ENCODE measurements at places on chromosomes 12 and 14.

DNA sequence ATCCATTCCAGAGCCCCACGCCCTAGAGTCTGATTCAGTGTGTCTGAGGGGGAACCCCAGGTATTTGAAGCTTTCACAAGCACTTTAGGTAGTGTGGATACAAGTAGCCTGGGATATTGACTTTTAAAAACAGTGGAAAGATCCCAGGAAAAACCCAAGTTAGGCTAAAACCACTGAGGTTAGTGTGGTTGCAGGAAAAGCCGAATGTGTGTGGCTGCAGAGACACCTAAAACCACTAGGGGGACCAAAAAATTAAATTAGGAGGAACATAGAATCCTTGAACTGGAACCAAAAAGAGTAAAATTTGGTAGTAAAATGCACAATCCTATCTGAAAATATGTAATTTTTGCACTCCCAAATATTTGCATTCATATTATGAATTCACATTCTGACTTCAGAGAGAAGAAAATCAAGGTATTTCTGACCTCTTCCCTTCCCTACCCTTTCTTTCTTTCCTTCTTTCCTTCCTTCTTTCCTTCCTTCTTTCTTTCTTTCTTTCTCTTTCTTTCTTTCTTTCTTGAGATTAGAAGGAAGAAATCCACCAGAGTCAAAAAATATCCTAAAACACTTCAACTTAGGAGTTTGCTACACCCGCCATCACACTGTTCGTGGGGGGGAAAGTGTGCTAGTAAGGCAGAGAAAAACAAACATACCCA, 37.8 kb downstream of the SLCO1A2 start:
- DNase-seq: no peak

GRCh38 chr12:5520037-5520436, 88.1 kb downstream of the NTF3 start:
- no peak for DNase-seq

DNA sequence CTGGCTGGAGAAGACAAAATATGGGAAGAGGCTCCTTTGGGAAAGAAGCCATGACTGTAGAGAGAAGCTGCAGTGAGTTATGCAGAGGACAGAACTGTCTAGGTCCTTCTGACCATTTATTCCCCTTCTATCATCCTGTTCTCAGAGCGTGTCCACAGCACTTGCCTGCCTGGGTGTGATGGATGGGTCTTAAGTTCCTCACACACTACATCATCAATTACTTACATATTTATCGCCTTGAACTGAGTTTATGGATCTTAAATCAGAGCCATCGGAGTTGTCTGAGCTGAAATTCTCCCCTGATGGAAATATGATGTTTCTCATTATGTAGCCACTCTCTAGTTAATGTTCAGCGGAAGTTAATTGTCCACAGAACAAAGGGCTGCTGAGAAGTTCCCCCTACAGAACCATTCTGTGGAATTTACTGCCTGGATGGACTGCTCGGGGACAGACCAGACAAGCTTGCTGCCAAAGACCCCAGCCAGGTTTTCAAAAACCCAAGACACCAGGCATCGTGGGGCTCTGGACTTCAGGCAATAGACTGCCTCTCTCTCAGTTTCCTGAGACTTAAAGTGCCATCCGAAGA, 232.5 kb upstream of the NOS1 start:
- no peak for DNase-seq

- no peak for DNase-seq
Measured at GRCh38 chr14:73295198-73295796, 58.0 kb downstream of the PAPLN start.

DNA sequence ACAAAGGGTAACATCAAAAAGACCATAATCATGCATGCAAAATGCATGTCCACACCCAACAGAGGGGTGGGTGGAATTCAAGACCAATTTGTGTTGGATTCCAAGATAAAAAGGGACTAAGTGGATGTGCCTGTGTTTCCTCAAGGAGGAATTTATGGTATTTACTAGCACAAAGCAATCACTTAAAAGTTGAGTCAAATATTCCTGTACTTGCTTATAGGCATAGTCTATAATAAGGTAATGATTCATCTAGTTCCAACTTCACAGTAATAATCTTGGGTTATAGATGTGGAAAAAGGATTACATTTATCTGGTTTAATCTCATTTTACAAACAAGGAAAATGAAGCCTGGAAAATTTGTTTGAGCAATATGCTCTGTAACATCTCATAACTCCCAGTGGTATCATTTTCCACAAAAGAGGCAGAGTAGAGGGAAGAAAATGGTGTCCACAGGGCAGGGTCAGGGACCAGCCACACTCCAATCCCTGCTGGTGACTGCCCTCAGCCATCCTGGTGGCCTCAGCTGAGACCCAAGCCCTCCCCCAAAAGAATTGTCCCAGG, 80.8 kb upstream of the REP15 start:
- no peak for DNase-seq

- no peak for DNase-seq
Measured at GRCh38 chr12:41967668-41968500, 176.8 kb downstream of the GXYLT1 start.
